ENCODE measurements at places on chromosomes 7 and 10.

GRCh38 chr10:87054373-87055295 lies 34.5 kb downstream of the FAM25A start:
- no peak for DNase-seq

DNA sequence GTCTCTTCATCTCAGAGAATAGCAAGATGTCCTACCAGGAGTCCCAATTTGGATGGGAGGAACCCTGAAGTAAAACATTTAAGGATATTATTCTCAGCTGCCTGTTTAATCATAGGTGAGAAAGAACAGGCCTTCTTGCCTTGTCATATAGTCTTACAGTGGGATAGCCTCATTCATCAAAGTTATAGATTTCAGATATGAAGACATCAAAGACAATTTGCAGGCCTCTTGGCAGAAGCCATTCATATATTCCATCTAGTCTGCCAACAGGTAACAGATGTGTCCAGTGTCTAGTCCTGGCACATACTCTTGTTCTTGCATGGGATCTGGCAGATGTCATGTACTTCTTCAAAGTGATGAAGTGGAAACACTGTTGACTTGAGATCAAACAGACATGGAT lies 601.3 kb upstream of the GHITM start:
- DNase-seq: no peak

- DNase-seq: peak; percentile 8
These were observed 180.7 kb downstream of the CPEB3 start for GRCh38 chr10:92110039-92110794.

GRCh38 chr7:55046582-55047342 lies 27.9 kb downstream of the EGFR start:
- DNase-seq: no peak

GRCh38 chr7:73976761-73977618 lies 51.0 kb upstream of the ELN start:
- DNase-seq: no peak

- DNase-seq: no peak
These were observed 51.0 kb upstream of the MSMB start for GRCh38 chr10:46096909-46097575.

DNA sequence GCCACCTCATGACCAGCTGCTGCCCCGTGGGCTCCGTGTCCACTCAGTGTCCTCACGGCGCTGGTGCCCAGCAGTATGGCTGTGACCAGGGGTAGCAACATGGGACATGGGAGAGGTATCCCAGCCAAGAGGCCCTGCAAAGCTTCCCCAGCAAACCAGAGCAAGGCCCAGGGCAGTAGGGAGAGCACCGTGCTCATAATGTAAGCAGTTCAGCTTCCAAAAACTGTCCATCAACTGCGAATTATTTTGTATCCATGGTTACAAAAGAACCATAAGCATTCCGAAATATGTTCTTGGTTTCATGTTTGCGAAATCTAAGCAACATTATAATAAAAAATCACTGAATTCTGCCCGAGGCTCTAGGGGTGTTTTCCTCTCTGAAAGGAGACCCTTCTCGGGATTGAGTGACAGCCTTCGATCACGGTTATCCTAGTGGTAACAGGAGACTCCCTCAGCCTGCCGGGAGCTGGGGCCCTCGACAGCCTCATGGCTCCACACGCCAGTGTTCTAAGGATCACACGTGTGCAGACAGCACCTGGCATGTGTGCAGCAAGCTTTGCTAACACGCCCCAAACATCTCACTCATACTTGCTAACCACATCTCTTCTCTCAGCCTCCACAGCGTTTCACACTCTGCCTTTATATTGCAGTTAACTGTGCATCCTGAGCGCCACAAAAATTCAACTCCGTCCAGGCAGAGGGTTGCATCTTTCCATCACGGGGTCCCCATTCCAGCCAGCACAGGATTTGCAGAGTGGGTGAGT lies 117.6 kb downstream of the DIP2C start:
- no peak for DNase-seq

GRCh38 chr7:473870-474604 lies 45.6 kb downstream of the PDGFA start:
- no peak for DNase-seq

- no peak for DNase-seq
These were observed 5.7 kb downstream of the NAT16 start for GRCh38 chr7:101174322-101174854.

- no peak for DNase-seq
These were observed 15.2 kb downstream of the AP3M1 start for GRCh38 chr10:74135452-74135851.

DNA sequence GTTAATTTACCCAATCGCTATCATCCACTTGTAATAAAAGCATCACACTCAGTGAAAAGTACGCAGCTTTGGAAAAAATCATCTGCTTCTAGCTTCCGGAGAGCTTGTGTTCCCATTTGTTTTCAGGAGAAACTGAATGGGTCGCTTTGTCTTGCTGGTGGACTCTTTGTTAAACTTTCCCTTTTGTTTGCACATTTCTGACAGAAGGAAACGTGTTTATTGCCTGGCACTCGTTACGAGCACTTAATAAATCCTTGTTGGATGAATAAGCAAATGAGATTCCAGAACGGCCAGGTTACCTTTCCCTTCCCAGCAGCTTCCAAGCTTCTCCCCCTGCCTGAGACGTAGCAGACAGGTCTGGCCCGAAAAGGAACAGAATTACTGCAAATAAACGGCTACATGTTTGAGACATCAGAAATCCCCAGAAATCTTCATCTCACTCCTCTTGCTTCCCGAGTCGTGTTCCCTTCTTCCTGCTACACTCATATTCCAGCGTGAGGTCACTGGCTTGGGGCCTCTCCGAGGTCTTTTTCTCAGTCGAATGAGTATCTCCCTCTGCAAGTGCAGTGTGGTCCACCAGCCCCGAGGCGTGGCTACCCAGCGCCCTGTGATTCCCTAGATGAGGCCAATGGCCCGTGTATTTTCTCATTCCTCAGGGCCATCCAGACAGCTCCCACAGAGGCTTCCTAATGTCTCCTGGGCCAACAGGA lies 167.2 kb downstream of the FRMD4A start:
- no peak for DNase-seq

DNA sequence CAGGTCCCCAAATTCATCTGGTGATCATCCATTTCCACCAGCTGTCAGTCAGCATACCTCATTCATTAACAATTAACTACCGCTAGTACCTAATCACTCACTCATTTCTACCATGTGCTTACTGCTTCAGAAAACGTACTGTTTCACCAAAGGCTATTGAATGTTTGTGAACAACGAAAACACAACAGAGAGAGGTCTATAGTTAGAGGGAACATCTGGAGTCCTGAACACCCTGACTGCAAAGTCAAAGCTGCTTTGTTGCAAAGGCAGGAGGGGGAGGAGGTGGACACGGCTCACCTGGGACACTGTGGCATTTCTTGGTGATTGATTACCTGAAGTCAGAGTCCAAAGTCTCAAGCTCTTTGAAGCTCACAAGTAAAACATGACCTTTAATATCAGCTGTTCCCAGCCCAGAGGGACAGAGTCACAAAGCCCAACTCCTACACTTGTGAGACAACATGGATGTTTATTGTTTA lies 342.3 kb upstream of the ADARB2 start:
- DNase-seq: no peak

- no peak for DNase-seq
These were observed 96.3 kb upstream of the NEBL start for GRCh38 chr10:20993389-20993788.

DNA sequence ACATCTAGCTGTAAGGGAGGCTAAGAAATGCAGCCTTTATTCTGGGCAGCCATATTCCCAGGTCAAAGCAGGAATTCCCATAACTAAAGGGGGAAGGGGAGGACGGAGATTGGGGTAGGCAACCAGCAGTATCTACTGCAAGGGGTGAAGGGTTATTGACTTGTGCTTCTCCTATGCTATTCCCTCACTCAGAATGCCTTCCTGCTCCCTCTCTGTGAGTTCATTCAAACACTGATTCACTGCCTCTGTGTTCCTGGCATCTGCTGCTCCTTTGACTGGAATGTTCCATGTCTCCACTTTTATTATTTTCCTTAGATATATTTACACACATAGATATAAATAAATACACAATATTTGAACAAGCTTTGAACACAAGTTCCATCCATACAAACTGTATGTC lies 11.1 kb downstream of the HTR7 start:
- no peak for DNase-seq

DNA sequence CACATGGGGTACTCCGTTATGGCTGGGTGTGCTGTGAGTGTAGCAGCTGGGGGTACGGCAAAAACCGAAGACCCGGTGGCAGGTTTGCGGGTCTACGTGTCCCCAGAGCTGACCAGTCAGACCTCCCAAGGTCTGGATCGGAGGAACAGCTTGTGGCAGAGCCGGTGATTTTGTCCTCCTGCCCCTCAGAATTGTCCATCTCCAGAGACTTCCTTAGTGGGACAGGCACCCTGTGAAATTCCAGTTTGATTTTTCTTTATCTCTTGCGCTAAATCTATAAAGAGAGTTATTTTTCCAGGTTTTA lies 1.0 kb downstream of the EIF3B start:
- no peak for DNase-seq

DNA sequence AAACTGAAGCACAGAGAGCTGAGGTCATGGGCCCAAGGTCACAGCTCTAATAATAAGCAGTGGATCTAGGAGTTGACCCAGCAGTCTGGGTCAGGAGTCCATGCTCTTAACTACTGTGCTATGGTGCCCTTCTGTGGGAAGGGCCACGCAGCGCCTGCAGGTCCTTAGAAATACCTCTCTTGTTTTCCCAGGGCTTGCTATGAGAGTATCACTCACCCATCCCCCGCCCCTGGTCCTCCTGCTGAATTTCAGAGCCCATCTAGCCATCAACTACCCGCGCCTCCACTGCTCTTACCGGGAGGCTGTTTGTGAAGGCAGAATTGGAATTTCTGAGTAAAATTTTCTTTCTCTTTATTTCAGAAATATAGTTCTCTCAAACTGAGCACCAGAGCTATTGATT lies 27.3 kb upstream of the CRHR2 start:
- no peak for DNase-seq

DNA sequence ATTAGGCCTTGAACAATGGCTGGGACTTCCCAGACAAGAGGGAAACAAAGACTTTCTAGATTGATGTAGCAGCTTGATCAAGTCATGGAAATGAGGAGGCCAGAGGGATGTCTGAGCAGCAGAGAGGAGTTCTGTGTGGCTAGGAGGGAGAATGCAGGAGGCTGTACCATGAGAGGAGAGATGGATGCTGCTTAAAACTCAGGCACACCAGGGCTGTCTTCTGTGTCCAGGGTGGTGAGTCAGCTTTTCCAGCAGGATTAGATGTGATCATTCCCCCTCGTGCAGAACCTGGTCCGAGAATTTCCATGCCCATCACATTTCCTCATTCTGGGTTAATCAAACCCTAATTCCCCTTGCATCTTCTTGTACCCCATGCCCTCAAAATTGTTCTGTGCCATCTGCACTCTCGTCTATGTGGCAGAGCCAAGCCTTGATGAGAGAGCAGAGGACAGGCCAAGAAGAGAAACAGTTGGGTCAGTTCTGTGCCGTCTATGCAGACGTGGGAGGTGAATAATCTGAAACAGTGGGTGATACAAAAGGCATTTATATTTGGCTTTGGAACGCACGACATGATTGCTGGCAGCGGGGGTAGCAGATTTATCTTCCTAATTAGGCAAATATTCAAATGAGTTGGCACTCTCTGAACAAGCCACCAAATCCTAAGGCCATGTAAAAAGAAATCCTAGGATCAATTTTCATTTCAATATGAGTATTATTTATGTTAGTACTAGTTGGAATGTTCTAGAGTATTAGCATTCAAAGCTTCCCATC lies 160.7 kb downstream of the TMEM178B start:
- no peak for DNase-seq

DNA sequence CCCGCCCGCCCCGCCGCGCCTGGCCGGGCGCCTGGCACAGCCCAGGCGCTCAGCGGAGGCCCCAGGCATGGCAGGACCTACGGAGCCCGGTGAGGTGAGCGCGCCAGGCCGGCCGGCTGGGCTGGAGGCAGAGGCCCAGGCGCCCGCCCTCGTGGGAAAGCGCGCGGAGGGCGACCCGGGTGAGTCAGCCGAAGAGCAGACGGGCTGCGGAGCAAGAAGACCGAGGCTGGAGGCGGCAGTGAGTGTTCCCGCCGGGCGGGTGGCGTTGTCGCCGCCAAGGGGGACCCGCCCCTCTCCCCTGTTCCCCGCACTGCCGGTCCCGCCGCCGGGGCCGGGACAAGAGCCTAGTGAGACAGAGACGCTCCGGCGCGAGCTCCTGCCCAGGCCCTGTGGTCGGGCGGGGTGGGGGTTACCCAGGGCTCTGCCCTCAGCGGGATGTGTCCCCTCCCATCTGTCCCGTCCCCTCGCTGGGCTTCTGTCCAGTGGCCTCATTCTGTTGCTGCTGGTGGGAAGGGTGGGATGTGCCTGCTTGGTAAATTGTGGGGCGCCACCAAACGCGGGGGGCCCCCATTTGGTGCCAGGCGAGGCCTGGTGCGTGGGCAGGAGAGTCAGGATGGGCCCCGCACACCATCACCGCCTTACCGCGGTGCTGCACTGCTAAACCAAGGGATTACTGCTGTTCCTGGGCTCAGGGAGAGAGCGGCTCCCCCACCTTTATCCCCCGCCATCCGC lies 17.0 kb upstream of the NODAL start:
- DNase-seq: no peak

DNA sequence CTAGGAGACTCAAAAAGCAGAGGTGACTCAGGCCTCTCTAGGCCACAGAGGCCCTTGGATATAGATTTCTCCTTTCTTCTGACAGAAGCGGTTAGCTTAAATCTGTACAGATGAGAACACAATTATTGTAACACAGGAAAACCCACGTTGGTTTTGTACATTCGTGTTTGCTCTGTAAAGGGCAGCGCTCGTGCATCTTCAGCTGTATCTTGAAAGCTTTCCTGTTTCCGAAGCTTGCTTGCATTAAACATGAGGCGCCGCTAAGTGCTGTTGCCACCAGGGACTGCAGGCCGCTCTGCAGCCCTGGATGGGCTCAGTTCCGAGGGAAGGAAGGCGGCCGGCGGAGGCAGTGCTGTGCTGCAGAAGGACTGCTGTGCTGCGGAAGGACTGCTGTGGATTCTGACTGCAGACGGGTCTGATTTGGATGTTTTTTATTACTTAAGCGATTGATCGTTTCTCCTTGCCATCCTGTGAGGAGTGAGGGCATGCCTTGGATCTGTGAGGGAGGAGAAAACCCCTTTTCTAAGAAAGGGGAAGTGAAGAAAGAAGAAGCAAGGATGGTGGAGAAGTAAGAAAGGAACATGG lies 53.3 kb downstream of the FHIP2A start:
- DNase-seq: no peak

DNA sequence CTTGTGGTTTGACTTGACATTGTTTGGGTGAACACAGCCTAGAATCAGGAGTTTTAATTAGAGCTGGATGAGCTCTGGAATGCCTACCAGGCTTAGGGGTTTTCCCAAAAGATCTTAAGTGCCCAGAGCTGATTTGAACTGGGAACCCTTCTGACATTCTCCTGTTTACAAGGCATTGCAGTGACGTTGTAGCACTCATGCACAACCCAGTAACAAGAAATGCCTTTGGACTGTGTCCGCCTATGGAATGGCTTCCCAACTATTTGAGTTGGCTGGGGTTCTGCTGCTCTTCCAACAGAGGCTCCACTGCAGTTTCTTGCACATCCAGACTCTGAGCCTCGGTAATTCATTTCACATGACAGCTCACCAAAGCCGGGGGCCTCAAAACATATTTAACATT lies 76.7 kb upstream of the MKX start:
- no peak for DNase-seq

GRCh38 chr10:35579726-35580422 lies 25.3 kb upstream of the GJD4 start:
- DNase-seq: no peak

- DNase-seq: no peak
These were observed 205.6 kb upstream of the PTER start for GRCh38 chr10:16231176-16231575.

- DNase-seq: no peak
These were observed 41.1 kb downstream of the PUS7 start for GRCh38 chr7:105480931-105481330.

GRCh38 chr10:131747251-131747650 lies 153.6 kb upstream of the PPP2R2D start:
- DNase-seq: no peak

Measured in DMS79 (cell line).